EH (cell line): ENCODE measurements at places on chromosomes 5 and 9.

DNA sequence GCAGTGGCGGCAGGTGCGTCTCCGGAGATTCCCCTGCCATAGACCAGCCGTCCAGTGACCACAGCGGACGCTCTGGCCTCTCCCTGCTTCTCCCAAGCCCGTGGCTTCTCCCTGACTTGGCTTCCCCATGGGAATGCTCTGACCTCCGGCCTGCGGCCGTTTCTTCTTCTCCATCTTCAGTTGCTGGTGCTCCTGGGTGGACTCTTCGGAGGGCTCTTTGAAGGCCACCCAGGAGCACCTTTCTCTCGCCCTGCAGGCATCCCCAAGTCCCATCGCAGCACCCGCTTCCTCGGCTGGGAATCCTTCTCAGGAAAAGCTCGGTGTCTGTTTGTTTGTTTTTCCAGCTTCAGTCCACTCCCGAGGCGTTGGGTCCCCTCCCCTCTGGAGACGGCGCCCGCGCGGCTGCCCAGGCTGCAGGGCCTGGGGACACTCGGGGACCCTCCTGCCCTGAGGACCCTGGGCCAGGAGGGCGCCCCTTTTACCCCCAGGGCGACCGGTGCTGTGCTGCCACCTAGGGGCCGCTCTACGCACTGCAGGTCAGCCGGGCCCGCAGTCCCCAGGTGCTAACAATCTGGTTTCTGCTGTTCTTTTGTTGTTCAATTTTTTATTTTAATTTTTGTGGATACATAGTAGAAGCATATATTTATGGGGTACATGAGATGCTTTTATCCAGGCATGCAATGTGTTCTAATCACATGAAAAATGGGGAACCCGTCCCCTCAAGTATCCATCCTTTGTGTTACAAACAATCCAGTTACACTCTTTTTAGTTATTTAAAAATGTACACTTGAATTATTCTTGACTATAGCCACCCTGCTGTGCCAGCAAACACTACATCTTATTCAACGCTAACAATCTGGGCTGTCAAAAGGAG is 197.9 kb upstream of the ADAMTS16 start:
- DNase-seq: no peak

DNA sequence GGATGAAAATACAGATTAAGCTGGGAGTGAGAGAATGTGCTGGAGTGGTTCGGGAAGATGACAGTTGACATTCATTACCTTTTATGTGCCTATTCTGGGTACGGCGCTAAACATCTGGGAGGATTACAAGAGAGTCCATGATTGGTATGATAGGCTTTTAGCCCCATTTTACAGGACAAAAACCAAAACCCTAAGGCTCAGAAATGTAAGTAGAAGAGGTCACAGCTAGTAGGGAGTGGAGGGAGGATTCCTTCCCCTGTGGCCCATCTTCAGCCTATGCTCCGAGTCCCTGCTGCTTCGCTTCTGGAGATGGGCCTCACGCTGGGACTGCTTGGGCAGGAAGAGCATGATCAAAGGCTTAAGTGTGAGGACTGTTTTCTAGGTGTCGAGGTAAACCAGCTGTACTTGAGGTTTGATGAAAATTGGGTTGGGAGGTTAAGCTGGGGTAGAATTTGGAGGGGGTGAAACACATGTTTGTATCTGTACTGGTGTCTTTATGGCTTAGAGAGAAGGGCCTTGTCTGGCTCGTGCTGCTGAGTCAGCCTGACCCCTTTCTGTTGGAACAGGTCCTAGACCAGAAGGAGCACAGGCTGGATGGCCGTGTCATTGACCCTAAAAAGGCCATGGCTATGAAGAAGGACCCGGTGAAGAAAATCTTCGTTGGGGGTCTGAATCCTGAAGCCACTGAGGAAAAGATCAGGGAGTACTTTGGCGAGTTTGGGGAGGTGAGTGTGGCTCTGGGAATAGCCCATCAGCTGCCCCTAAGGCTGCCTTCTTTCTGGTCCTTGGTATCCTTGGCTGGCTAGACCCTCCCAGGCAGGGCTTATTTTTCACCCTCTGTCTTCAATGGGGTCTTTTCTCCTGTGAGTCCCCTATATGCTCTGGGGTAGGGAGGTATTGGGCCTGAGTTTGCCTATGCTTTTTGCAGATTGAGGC is 2.1 kb downstream of the HNRNPAB start:
- DNase-seq: peak; percentile 36

GRCh38 chr9:110622368-110622767 is 42.8 kb upstream of the SVEP1 start:
- no peak for DNase-seq

DNA sequence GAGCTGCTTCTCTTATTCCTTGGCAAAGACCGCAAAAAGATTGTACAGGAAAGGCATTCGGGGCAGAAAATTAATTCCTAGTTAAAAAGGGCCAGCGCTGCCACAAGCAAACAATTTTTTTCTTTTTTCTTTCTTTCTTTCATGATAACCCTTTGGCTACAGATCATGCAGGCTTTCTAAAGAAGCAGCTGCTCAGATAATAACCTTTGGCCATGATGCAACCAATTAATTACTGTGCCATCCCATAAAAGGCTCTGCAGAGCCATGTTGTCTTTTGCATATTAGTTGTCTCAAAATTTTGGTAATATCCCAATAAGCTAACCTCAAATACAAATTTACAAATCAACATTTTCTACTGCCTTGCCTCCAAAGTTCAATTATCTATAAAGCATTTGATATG is 758.4 kb upstream of the SEMA6A start:
- DNase-seq: no peak

GRCh38 chr9:136713550-136713949 is 1.2 kb downstream of the DIPK1B start:
- no peak for DNase-seq

DNA sequence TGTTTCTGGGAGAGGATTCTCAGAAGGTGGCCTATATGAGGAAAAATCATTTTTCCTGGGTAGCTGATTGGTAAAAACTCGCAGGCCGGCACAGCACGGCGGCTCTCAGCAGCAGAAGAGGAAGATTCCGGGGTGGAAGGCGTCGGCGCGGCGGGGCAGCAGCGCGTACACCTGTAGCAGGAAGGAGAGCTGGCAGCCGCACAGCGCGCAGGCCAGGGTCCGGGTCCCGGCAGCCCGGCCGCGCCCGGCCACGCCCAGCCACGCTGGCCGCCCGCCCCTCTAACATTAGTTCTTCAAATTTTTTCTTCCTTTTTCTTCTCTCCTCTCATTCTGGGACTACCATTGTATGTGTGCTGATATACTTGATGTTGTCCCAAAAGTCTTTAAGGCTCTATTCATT is 24.8 kb upstream of the ZNF618 start:
- DNase-seq: no peak

DNA sequence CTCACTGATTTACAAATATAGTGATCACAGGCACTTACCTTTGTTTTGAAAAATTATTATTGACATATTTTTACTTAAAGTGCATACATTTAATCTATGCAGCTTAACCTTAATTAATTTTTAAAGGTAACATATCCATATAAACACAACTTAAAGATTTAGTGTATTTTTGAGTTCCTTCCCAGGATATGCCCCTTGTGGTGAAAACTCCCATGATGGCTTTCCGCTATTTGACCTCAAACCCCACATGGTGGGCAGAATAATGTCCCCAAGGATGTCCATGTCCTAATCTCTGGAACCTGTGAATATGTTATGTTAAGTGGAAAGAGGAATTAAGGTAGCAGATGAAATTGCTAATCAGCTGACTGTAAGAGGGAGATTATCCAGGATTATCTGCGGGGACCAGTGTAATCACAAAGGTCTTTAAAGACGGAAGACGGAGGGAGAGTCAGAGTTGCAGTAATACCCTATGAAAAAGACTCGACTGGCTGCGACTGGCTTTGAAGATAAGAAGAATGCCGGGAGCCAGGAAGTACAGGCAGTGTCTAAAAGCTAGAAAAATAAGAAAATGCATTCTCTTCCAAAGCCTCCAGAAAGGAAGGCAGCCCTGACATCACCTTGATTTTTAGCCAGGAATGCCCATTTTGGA is 193.9 kb downstream of the ICE1 start:
- no peak for DNase-seq

GRCh38 chr5:44389823-44390143 is 563 bp upstream of the FGF10 start:
- no peak for DNase-seq

GRCh38 chr5:139090581-139090980 is 107.6 kb downstream of the SIL1 start:
- DNase-seq: no peak

GRCh38 chr9:127177231-127177630 is 54.8 kb upstream of the ANGPTL2 start:
- DNase-seq: no peak

DNA sequence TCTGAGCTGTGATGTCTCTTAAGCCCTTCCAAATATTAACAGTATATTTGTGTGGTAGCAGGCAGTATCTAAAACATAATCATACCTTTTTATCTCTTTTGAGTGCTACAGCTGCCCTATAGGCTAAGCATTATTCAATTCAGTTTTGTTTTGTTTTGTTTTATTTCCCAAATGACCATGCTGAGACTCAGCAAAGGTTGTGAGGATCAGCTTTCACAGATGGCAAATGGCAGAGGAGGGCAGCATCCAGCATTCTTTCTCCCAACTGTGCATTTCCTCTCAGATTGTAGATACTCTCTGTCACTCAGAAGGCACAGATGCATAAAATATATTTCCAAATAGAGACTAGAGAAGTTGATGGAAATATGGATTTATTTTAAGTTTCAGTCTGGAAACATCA is 90.7 kb downstream of the DAPK1 start:
- DNase-seq: no peak

DNA sequence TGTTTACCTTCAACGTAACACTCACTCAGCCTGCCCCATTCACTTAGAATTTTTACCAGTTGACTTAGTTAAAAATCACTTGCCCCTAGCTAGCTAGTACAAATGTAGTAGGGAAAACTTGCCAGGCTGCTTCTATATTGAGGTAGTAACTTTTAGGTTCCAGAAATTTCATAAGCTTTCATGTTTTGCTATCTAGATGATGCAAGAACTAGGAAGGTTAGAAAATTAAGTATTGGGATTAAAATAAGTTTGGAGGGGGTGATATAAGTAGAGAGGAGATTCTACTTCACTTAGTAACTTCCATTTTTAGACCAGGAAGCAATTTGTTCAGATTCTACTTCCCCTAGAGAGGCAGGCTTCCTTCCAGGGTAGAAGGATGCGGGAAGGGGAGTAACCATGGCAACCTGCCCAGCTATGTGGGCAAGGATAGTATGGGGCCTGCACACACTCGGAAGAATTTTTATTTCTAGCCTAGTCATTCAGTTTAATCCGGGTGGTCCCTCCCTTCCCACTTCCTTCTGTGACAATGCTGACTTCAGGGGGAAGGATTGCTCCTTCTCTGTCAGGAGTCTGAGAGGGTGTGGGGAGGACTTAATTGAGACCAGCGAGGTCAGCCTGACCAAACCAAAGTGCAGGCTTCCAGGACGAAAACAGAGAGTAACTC is 4.2 kb downstream of the DAB2 start:
- DNase-seq: peak; percentile 96

DNA sequence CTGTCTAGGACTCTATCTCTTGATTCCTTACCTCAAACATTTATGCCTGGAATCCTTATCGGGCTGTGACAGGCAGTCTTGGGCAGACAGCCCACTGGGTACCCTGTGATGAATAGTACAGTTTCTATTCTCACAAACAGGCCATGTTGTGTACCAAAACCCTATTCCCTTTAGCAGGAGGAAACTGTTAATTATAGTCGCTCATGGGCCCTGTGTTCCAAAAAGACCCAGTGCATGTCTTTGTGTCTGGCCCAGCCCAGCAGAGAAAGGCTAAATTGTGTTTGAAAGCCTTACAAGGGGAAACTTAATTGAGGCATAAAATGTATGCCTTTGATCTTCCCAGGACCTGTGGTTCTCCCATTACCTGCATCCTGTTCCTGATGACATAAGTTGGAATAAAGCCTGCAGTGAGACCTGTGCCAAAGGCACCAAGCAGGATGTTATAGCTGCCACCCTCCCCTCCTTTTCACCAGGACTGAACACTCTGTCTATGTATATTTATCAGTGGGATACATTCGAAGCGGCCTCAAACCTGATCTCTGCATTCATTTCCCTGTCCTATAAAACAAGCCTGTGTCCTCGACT is 43.3 kb downstream of the TLR4 start:
- no peak for DNase-seq

- DNase-seq: no peak
Observed at GRCh38 chr9:81375187-81376100, 313.9 kb downstream of the TLE1 start.

DNA sequence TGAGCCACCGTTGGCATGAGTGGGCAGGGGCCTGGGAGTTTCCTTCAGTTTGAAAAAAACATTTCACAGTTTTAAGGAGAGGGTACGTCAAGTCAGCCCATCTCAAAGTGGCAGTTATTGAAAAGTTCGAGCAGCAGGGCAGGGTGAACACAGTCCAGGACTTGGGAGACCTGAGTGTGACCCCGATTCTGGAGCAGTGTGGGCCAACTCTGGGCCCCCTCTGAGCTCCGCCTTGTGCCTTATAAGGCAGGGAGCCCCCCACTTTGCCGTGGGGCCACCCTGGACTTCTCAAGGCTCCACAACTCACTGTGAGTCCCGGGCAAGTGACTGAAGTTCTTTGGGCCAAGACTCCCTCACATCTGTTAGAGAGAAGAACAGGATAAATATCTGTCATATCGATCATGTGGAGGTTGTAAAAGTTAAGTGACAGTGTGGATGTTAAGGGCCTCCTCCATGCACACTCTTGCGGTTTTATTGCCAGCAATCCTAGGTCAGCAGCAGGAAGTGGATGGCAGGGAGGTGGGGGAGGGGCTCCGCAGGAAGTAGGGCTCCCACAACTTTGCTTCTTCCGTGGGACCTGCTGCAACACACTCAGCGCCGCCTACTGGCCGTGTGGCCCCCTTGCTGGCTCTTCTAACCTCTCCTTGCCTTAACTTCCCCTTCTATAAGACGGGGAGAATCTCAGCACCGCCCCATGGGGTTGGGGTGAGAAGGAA is 38.4 kb downstream of the HRH2 start:
- peak; percentile 1 for DNase-seq

DNA sequence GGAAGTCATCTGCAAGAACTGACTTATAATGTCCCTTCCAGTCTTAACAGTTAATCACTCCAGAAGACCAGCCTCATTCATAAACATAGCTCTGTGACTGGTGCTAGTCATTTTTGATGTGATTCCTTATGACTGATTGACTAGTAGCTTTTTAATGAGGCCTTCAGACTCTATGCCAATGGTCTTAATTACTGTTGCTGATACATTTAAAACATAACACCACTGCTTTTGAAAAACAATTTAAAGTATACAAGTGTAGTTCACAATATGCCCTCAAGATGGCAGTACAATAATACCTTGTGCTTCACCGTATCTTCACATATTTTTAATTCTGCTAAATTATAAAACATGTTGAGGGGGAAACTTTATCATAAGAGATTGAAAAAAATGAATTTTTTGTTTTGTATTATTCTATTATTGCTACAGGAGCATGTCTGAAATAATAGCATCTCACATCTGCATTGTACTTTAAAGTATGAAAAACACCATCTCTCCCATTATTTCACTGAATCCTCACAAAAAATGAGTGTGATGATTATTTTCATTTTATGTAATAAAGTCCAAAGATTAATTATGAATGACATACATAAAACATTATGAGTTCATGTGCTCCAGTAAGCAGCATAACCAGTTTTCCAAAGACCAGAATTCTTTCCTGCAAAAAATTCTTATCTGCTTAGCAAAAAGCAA is 55.2 kb upstream of the SHISAL2B start:
- peak; percentile 48 for DNase-seq
